ENCODE measurements at places on chromosomes 3 and 15. TPM values are rescaled to one million over a fixed set of nuclear protein-coding genes. Genes with fewer than 3 reads are reported as not detected.

Gene CERS3
- 0.27 TPM for polyA plus RNA-seq

Gene ARPP21
- 12.8 TPM for polyA plus RNA-seq

Gene RHOA
- 142 TPM for polyA plus RNA-seq

Gene C3orf70
- 3.3 TPM for polyA plus RNA-seq

Gene MESP1
- 4.8 TPM for polyA plus RNA-seq

Gene SMCO1
- not detected for polyA plus RNA-seq

Gene TERC
- not detected for polyA plus RNA-seq

Gene MORF4L1
- 1,595 TPM for polyA plus RNA-seq

Gene DET1
- polyA plus RNA-seq, result 16.7 TPM

Gene GLDN
- polyA plus RNA-seq, result 1.8 TPM

Gene GABRR3
- not detected for polyA plus RNA-seq

Gene PCOLCE2
- 29.2 TPM for polyA plus RNA-seq

Gene PLA2G4B
- 26.2 TPM for polyA plus RNA-seq

Gene NR2E3
- not detected for polyA plus RNA-seq

Gene OR5K4
- polyA plus RNA-seq, result not detected

Gene ALPK3
- not detected for polyA plus RNA-seq

Gene CPLX3
- polyA plus RNA-seq, result 0.27 TPM

Gene SLC12A8
- 4.6 TPM for polyA plus RNA-seq

Gene DUOXA2
- polyA plus RNA-seq, result not detected

Gene CCDC33
- polyA plus RNA-seq, result 1.4 TPM

Gene MTFMT
- polyA plus RNA-seq, result 14.4 TPM

Gene SHQ1
- 14.3 TPM for polyA plus RNA-seq

Gene CCR5
- not detected for polyA plus RNA-seq

Gene SHISA5
- polyA plus RNA-seq, result 121 TPM

Gene CTXN2
- polyA plus RNA-seq, result 0.69 TPM

Gene CD86
- polyA plus RNA-seq, result not detected

Gene LRTM1
- polyA plus RNA-seq, result not detected

Gene PPARG
- polyA plus RNA-seq, result 0.54 TPM

Gene DIS3L
- 9.9 TPM for polyA plus RNA-seq

Gene SLC6A1
- 43.2 TPM for polyA plus RNA-seq

Gene ABHD2
- polyA plus RNA-seq, result 19.0 TPM

Gene KY
- 1.7 TPM for polyA plus RNA-seq

Gene CHDH
- polyA plus RNA-seq, result 0.17 TPM

Gene ZMYND10
- 5.2 TPM for polyA plus RNA-seq

Gene ZIC4
- polyA plus RNA-seq, result 8.1 TPM

Gene PLCB2
- polyA plus RNA-seq, result 7.4 TPM

Gene CLDN1
- 1.3 TPM for polyA plus RNA-seq

Gene NUP210
- polyA plus RNA-seq, result 8.2 TPM

Gene LDHAL6B
- not detected for polyA plus RNA-seq

Gene UQCRC1
- 333 TPM for polyA plus RNA-seq

Gene EAF1
- 53.1 TPM for polyA plus RNA-seq

Gene ZNF620
- polyA plus RNA-seq, result 20.2 TPM

Gene EID1
- 530 TPM for polyA plus RNA-seq
